Renal cortex interstitium (tissue), 15 donors: ENCODE measurements at places on chromosomes 4 and X. TPM values are rescaled to one million over a fixed set of nuclear protein-coding genes. Genes with fewer than 3 reads are reported as not detected.
A peak's percentile ranks its signal among the peaks of the same experiment; 100 is the strongest.

DNA sequence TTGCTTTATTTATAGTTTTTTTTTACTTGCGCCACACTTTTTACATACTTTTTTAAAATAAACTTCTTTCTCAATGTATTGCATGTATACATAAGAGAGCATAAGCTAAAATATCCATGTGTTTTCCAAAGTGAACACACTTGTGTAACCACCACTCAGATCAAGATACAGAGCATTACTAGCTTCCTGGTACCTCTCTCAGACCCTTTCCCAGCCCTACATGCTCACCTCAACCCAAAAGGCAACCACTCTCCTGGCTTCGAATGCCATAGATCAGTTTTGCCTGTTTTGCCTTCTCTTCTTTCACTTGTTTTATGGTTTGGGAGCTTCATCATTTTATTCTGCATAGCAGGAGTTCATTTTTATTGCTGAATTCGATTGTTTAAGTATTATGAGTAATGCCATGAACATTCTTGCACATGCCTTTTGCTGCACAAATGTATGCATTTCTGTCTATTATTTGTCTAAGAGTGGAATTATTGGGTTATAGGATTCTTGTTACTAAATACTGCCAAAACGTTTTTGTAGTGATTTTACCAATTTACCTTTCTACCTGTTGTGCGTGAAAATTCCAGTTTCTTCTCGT lies 45.9 kb upstream of the NUDT6 start:
- DNase-seq: no peak

GRCh38 chr4:153232768-153233167 lies 28.5 kb downstream of the TRIM2 start:
- no peak for DNase-seq

- no peak for DNase-seq
Observed at GRCh38 chr4:134539729-134540231, 338.2 kb upstream of the PABPC4L start.

Gene USP17L24
- polyA plus RNA-seq: not detected

- DNase-seq: no peak
Observed at GRCh38 chrX:12946406-12946805, 28.5 kb upstream of the TMSB4X start.

GRCh38 chrX:18674417-18674787 lies 2.5 kb upstream of the RS1 start:
- DNase-seq: peak; percentile 10

DNA sequence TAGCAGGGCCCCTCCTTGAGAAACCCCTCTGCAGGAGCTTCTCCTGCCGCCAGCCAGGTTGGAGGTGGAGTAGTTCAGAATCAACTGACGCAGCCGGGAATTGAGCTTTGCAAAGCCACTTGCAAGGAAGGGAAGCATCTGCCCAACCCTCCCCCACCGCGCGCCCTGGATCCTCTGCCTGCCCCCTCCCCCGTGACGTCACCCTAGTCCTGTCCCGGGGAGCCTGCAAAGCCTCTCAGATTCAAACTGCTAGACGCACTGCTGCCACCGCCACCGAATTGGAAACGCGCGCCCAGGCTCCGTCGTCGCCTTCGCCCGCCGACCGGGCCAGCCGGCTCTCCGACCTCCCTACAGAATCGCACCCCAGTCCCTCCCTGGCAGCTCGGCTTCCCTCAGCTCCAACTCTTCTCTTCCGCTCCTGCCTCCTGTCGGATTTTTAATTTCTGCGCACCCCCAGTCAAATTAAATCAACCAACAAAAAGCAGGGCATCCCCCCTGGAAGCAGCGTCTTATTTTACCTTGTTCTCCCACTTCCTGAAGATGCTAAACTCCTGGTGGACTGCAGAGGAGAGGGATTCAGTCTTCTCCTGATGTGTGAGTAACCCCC lies 3.8 kb downstream of the SLITRK2 start:
- no peak for DNase-seq

Gene NRK
- 14.4 TPM for polyA plus RNA-seq

Gene NOX1
- polyA plus RNA-seq: 0.69 TPM

GRCh38 chr4:38610521-38610920 lies 53.5 kb upstream of the KLF3 start:
- DNase-seq: no peak

Gene EDNRA
- polyA plus RNA-seq: 88.1 TPM

GRCh38 chr4:54423066-54423465 lies 194.0 kb downstream of the PDGFRA start:
- no peak for DNase-seq

- no peak for DNase-seq
Observed at GRCh38 chr4:15254236-15254880, 173.5 kb upstream of the C1QTNF7 start.

- no peak for DNase-seq
Observed at GRCh38 chr4:115986573-115986972, 873.2 kb upstream of the NDST4 start.

GRCh38 chrX:114976292-114976691 lies 41.1 kb downstream of the IL13RA2 start:
- DNase-seq: no peak

GRCh38 chr4:134544303-134544770 lies 342.7 kb upstream of the PABPC4L start:
- DNase-seq: peak; percentile 28

DNA sequence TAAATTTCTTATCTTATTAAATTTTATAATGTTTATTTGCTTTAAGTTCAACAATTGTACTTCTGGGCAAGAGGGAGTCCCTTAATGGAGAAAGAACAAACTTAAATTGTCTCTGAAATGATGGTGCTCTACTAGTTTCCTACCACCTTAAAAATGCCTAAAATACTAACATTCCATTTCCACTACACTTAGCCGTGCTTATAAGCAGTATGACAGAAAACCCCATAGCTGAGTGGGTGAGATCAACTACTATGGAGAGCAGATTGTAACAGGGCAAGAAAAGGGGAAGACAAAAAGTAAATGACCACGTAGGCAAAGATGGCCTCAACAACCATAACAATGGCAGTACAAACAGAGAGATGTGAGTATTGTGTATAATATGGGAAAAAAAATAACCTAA lies 35.0 kb downstream of the RFC1 start:
- DNase-seq: no peak

Gene MGST2
- polyA plus RNA-seq: 56.9 TPM

- no peak for DNase-seq
Observed at GRCh38 chrX:109967156-109967555, 35.8 kb upstream of the TMEM164 start.

GRCh38 chr4:107071108-107071507 lies 35.0 kb upstream of the DKK2 start:
- DNase-seq: no peak

GRCh38 chr4:80694171-80694570 lies 336.3 kb upstream of the BMP3 start:
- DNase-seq: no peak

Gene CTAG2
- polyA plus RNA-seq: not detected

Gene UCHL1
- polyA plus RNA-seq: 99.5 TPM

- DNase-seq: no peak
Observed at GRCh38 chr4:39036172-39036571, 4.0 kb upstream of the TMEM156 start.

DNA sequence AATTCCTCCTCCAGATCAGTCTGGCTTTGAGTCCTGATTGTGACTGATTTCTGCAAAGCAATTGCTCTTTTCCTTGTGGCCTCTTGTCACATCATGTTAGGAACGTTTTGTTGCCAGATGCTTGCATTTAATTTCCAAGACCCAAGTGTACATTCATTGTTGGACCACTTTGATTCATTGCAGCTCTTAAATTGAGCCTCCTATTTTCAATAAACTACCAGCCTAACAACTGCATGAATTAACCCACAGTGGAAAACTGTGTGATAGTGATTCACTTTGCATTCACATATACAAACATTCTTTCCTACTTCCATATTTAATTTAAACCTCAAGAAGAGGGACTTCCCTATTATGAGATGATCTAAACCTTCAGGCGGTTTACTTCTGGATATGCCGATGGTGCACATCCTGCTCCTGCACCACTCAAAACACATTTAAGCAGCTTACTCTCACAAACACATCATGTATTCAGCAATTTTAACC lies 118.4 kb downstream of the AFF1 start:
- no peak for DNase-seq

DNA sequence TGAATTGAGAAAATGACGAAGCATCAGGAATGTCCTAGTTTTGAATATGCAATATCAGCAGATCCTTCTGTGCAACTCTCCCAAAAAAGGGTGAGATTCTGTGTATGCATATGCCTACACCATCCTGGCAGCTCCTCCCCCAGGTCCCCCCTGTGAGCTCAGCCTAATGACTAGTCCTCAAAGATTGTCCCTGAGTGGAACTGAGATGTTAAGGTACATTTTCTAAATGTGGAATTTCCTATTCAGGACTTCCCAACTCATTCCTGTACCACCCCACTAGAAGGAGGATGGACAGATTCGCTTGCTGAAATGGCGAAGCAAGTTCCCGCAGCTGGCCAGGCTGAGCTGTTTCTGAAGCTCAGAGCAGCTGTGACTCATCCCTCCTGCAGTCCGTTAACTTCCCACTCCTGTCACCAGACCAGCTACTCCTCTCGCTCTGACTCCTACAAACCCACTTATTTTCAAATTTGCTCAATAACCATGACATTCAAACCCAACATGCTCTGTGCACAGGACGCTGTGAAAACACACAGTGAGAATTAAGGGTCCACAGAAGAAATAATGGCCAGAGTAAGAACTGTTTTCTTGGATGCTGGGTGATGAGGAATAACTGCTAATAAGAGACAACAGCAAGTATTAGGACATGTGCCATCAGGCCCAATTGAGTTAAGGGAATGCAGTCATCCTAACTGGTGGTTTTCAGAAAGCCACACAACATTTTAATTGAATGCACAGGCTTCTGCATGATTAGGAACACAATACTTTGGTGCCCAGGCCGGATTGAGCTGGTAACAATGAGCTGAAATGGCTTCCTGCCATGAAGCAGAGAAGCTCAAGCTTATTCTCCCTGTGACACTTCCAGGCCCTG lies 40.0 kb upstream of the IRF2 start:
- DNase-seq: no peak

- no peak for DNase-seq
Observed at GRCh38 chr4:177587989-177588388, 145.8 kb upstream of the AGA start.

- no peak for DNase-seq
Observed at GRCh38 chrX:42673301-42673810, 104.6 kb downstream of the PPP1R2C start.

Gene FATE1
- polyA plus RNA-seq: 0.57 TPM

GRCh38 chr4:164876700-164877324 lies at the start of gene APELA:
TSS of gene APELA (plus strand) at chr4:164877178. CDS start at chr4:164877332, 154 bp downstream.
- DNase-seq: no peak

Gene GPR119
- polyA plus RNA-seq: not detected

- no peak for DNase-seq
Observed at GRCh38 chrX:42021058-42021457, 97.7 kb upstream of the CASK start.

DNA sequence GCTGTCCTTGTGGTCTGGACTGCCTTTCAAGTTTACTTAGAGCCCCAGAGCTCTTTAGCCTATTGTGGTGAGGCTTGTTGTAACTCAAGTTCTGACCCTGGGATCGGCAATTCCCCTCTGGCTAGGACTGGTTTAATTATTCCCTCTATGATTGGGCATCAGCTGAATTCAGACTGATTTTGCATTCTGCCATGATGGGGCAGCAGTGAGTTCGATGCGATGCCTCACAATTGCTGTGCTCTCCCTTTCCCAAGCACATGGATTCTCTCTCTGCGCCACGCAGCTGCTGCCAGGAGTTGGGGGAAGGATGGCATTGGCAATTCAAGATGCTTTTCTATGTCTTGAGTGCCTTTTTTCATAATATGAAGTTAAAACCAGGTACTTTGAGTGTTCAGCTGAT lies 327.8 kb upstream of the CXorf51B start:
- DNase-seq: no peak
